G401 (cell line): ENCODE measurements at places on chromosomes 11 and 22.

- DNase-seq = no peak
These were observed 9.6 kb upstream of the OR10G7 start for GRCh38 chr11:124050748-124051147.

- no peak for DNase-seq
These were observed 20.7 kb upstream of the AQP11 start for GRCh38 chr11:77568916-77569675.

- no peak for DNase-seq
These were observed 6.5 kb downstream of the MTMR2 start for GRCh38 chr11:95917193-95918036.

DNA sequence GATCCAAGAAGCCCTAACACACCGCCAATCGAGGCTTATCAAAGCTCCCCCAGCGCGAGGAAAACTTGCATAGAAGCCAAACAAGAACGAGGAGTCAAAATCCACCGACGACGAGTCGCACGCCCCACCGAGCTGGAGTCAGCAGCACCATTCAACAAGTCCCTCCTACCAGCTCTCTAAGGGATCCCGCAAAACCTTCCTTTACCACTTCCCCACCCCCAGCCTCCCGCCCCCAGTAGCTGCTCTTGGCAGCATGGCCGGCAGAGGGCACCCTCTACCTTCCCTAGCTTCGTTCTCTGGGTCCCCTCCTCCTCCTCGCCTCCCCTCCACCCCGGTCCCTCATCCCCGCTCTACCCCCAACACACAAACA, 1.4 kb downstream of the BDNF start:
- peak; percentile 92 for DNase-seq

- DNase-seq = no peak
These were observed 9.7 kb downstream of the CD5 start for GRCh38 chr11:61111786-61112517.

GRCh38 chr11:130804306-130805076, 111.8 kb downstream of the SNX19 start:
- no peak for DNase-seq

DNA sequence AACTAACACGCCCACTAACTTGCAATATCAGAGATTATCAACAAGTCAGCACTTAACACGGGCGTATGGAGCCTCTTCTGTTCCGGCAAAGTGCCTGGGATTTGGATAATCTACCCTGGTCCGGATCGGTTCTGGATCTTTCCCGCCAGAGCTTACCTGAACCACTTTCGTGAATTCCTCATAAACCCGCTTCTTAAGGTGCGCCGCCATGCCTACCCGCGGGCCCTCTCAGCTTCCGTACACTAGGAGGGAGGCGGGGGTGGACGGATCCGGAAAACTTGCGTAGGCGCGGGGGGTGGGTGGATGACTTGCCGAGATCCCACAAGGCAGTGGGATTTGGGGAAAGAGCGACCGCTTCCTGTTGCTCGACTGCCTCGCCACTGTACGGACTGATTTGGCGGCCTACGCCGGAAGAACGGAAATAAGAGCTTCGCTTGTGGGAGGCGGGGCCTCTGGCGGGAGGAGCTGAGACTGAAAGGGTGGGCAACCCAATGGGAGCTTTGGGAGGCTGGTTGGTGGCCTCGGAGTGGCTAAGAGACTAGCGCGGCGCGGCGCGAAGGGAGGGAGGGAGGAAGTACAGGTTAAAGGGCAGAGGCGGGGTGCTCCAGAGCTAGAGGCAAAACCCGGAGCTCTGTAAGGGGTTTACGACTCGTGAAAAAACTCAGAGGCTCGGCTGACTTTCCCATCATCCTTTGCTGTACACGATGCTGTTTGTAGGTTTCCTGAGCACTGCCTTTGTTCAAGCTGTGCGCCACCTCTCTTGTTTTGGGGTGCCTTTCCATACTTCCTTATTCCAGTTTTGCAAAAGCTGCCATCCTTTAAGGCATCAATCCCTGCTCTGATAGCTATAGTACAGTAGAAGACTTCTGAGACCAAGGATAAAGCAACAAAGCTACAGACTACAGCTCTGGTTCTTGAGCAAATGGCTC, at the start of gene INTS4:
Gene INTS4 (minus strand): TSS at position 235 of the 929 bp plus-strand sequence. CDS start 25 bp downstream, at position 210.
- DNase-seq = peak; percentile 100

DNA sequence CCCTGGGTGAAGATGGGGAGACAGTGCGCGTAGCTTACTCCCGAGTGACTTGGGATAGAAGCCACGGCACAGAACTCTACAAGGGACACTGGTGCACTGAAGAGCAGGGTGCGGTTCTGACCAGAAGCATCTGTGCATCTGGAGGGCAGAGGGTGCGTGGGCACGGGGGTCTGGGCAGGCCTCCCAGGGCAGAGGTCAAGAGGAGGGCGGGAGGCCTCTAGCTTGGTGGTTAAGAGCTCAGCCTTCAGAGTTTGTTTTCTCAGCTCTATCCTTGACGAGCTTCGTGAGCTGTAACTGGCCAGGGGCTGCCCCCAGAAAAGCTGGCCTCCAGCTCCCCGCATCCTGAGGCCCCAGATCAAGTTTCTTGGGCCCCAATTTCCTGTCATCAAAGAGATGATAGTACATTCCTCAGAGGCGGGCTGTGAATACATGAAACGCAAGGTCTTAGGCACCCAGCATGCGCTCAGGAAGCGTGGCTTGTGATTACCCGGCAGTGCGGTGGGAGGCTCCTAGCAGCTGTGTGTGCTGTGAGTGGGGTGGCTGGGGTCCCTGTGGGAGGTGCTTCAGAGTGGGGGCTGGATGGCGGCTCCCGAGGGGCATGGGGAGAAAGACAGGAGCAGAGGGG, 6.0 kb upstream of the BID start:
- no peak for DNase-seq

DNA sequence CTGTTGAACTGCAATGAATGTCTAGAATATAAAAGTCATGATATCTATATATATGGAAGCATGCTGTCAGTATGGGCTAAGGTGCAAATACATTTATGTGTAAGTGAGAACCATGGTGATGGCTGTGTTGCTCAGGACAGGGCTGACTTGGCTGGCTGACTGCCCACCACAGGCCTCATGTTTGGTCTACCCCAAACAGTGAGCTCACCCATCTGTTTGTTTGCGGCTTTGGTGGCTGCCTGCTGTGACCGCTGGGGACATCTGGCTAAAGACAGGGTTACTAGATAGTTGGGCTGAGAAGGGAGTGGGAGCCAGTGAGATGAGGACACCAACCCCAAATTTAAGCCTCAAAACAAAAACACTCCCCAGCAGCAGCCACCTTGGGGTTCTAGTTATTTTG, 6.3 kb downstream of the CD44 start:
- no peak for DNase-seq
